ENCODE measurements at places on chromosomes 7 and 10.
A peak's percentile ranks its signal among the peaks of the same experiment; 100 is the strongest.

DNA sequence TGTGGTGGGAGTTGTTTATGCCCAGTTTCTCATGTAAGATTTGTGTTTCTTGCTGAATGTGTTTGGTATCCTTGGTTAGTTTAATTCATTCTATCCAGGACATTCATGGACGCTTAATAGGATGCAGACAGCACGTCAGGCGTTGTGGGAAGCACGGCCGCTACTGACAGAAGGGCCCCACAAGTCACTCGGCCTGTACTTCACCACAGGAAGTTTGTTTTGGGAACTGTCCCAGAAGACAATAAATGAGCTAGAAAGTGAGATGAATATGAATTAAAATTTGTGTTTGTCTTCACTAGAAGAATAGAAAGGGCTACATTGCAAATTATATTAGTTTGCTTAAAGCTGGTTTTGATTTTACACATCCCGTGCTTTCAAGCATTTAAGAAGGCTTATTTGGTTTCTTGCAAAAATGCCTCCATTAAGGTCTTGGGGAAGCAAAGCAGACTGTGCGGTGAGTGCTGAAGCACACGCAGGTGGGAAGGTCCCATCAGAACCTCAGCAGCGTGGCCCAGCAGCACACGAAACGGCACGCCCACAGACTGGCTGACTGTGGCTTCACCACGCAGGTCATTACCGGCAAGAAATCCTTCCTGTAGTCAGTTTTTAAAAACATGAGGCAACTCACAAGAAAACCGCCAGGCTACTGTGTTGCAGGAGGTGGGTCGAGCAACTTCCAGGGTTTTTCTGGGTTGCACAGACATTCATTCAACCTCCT lies 74.1 kb downstream of the VIPR2 start:
- H3K27ac ChIP-seq, result peak overlapping the region; percentile 65
- peaks cover 54% of the 10 kb centered on the region for H3K36me3 ChIP-seq
- H3K27me3 ChIP-seq, result no peaks in the 10 kb centered on the region
- H3K4me3 ChIP-seq, result no peak overlapping the region
- peak; percentile 54 for DNase-seq
- H3K4me1 ChIP-seq, result peaks cover 22% of the 10 kb centered on the region

GRCh38 chr7:55878691-55879090 lies 8.6 kb upstream of the ZNF713 start:
- DNase-seq, result no peak
- no peaks in the 10 kb centered on the region for H3K4me1 ChIP-seq
- H3K27ac ChIP-seq, result no peak overlapping the region
- no peaks in the 10 kb centered on the region for H3K36me3 ChIP-seq

DNA sequence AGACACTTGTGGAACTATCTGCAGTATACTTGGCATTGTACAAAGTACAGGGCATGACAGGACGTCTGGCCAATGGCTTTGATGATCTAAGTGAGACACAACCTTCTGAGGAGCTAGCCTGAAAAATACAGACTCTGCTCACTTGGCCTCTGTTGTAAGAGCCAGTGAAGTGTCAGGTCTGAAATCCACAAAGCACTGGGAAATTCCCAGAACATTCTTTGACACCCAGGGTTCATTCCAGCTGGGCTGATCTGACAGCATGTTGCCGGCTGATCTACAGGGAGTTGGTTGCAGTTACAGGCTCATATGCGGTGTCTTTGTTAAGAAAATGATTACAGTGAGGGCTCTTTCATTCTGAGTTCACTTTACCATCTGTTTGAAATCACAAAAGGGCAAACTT lies 354.6 kb downstream of the PHF14 start:
- H3K36me3 ChIP-seq, result no peaks in the 10 kb centered on the region
- H3K27ac ChIP-seq, result no peak overlapping the region
- no peak overlapping the region for H3K4me3 ChIP-seq
- DNase-seq, result no peak
- H3K4me1 ChIP-seq, result no peaks in the 10 kb centered on the region

DNA sequence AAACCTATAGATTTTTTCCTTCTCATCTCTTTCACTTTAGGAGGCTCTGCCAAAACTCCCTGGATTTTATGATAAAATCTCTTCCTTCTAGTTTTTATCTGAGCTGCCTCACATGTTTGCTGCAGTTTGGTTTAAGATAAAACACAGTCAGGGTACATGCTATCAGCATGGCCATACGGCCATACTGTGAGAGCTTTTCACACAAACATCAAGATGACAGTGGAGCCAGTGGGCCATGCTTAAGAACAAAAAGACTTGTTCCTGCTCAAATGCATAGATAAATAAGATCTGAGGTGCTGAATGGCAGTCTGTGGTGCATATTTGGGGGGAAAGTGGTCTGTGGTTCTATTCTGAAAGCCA lies 91.0 kb downstream of the ELMO1 start:
- DNase-seq, result no peak
- no peak overlapping the region for H3K4me3 ChIP-seq
- no peaks in the 10 kb centered on the region for H3K27me3 ChIP-seq
- no peak overlapping the region for H3K27ac ChIP-seq
- peaks cover 22% of the 10 kb centered on the region for H3K4me1 ChIP-seq

GRCh38 chr7:156493942-156494341 lies 146.6 kb upstream of the RNF32 start:
- no peak for DNase-seq
- no peaks in the 10 kb centered on the region for H3K4me1 ChIP-seq
- no peak overlapping the region for H3K27ac ChIP-seq
- peaks cover 5% of the 10 kb centered on the region for H3K27me3 ChIP-seq

GRCh38 chr7:137628216-137628615 lies 218.6 kb downstream of the DGKI start:
- no peaks in the 10 kb centered on the region for H3K4me1 ChIP-seq
- DNase-seq, result no peak
- H3K4me3 ChIP-seq, result no peak overlapping the region
- no peaks in the 10 kb centered on the region for H3K27me3 ChIP-seq
- no peaks in the 10 kb centered on the region for H3K36me3 ChIP-seq

DNA sequence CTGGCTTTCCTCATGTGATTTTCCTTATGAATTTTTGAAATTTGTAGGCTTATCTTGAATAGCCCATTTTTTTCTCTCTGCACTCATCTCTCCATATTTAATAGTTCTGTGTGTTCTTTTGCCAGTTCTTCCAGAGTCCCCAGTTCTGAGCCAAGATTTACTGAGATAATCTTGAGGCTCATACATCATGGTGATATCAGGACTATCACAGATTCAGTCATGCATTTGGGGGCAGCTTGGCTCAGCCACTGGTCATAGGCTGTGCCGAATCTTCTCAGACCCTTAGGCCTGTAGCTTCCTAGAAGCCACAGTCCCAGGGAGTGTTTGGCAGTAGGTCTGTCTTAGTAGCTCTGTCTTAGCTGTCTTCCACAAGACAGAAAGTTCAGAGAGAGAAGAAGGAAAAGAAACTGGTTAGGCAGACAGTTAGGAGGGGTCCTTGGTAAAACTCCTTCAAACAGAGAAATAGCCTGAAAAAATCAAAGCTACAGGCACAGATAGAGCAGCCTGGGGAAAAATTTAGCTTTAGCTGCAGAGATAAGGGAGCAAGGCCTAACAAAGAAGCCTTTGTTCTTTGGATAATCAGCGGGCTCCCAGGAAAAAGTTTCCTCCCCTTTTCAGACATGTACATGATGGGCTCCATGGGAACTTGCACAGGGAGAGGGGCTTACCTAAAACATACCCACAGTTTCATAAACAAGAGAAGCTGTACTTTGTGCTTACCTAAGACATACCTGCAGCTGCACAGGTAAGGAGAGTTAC lies 29.1 kb downstream of the FAS start:
- no peak overlapping the region for H3K27ac ChIP-seq
- no peak for DNase-seq
- H3K4me1 ChIP-seq, result no peaks in the 10 kb centered on the region
- H3K36me3 ChIP-seq, result no peaks in the 10 kb centered on the region
- H3K27me3 ChIP-seq, result no peaks in the 10 kb centered on the region
- H3K4me3 ChIP-seq, result no peak overlapping the region
